ENCODE measurements at places on chromosomes 11 and 22.

- DNase-seq, result no peak
Measured at GRCh38 chr11:17807034-17807433, 72.5 kb downstream of the KCNC1 start.

GRCh38 chr11:66556086-66556485 lies 9.4 kb downstream of the ACTN3 start:
- no peak for DNase-seq

DNA sequence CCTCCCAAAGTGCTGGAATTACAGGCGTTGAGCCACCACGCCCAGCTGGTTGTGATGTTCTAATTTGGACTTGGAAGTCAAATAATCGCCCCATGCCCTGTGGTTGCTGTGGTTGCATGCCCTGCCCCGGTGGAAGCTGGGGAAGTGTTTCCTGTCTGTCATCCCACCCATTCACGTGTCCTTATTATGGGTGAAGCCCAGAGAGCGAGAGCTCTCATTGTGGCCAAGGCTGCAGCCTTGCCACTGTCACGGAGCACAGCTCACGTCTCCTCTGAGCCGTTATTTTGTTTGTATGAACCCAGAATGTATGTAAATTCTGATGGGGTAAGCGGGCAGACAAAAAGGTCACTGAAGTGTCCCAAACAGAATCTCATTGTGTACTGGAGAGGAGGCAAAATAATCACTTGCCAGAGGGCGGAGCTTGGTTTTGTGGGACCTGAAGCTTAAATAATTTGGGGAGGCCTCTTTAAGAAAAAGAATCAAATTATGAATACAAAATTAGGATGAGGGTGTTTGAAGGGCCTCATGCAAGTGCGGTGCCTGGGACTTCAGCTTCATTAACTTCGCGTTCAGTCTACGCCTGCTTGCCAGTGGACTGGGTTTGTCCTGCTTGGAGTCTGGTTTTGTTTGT lies 25.8 kb upstream of the TREH start:
- DNase-seq, result no peak

DNA sequence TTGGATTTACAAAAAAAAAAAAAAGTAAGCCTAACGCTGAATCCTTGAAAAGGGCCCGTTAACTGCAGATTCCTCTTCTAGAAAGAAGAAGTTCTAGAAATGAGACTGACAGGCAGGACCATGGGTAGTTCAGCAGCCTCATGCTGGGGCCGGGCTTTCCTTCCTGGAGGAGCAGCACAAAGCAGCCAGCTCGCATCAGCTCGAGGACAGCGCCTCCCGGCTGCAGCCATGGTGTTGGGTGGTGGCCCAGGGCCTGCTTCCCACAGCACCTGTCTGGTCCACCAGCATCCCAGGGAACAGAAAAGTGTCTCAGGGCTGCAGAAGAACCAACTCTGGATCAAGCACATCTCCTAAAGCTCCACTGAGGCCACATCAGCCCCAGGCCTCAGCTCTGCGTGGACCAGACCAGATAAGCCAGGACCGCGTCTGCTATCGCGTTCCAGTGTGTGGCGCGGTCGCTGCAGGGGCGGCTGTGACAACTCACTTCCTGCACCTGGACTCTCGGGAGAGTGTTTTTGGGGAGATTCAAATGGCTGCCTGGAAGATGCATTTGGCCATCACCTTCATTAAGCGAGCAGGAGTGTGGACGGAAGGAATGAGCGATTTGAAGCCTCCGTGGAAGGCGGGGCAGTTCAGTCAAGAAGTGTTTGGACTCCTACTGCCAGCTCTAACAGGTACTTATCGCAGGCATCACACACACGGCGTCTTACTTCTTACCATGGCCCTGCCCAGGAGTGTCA lies 53.5 kb downstream of the MYH9 start:
- peak; percentile 82 for DNase-seq

- DNase-seq, result no peak
Measured at GRCh38 chr11:17150521-17150920, 57.3 kb downstream of the PIK3C2A start.

DNA sequence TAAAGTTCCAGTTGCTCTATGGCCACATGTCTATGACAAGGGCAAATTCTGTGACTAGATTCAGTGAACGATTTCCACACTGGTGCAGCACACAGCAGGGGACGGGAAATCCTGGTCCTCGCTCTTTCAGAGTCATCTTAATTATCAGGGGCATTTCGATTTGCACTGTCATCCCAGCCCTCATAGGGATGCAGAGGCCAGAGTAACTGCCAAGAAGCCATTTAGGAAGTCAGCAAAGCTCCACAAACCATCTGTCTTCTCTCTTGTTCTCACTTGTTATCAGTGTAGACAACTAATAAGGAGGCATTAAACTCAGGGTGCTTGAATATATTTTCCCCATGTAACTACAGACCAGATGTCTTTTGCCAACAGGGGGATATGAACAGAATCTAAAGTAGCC lies 151.7 kb downstream of the STK33 start:
- DNase-seq, result no peak

DNA sequence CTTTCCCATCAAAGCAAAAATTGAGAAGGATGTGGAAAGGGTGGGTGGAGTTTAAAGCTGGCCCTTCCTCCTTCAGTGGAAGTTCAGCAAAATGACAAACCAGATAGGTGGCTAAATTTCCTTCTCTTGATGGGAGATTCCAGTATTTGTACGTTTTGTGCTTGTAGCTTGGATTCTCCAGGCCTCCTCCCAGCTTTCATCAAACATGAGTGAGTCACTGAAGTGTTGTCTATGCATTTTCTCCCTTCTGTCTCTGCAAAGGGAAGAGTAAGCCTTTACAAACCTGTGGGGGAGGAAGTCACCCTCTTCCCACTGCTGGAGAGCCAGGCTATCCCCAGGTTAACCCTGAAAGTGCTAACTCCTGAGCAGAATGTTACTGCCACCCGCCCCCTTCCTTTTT lies 6.4 kb downstream of the MARK2 start:
- DNase-seq, result no peak

DNA sequence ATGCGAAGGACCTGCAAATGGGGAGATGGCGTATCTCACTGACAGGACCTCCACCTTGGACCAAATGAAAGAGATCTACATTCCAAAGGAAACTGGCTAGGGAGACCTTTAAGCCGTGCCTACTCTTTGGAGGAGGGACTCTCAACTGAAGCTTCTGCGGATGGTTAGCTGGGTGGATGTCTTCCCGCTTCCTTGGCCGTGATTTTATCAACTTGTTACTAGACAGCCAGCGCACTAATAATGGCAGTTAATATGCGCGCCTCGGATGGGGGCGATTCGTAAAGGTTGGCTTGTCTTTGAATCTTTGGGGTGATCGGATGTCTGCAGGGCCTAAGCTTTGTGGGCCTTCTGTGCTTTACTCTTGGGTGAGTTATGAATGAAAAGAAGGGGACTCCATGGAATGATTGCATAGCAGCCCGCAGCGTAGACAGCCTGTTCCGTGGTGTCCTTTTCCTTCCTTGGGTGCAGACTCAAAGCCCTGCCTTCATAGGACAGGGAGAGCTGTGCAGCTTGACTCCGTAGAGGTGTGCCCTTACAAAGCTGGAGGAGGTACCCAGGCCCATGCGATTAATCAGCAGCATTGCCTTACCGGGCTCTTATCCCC lies 1.5 kb downstream of the ZNRF3 start:
- no peak for DNase-seq

GRCh38 chr11:12158909-12159308 lies 48.5 kb downstream of the MICAL2 start:
- DNase-seq, result peak; percentile 61

GRCh38 chr11:12532580-12532979 lies 141.6 kb upstream of the TEAD1 start:
- no peak for DNase-seq

- no peak for DNase-seq
Measured at GRCh38 chr11:12091956-12092558, 18.3 kb upstream of the MICAL2 start.
